GM12891 (cell line): ENCODE measurements at places on chromosomes 12 and 14.

DNA sequence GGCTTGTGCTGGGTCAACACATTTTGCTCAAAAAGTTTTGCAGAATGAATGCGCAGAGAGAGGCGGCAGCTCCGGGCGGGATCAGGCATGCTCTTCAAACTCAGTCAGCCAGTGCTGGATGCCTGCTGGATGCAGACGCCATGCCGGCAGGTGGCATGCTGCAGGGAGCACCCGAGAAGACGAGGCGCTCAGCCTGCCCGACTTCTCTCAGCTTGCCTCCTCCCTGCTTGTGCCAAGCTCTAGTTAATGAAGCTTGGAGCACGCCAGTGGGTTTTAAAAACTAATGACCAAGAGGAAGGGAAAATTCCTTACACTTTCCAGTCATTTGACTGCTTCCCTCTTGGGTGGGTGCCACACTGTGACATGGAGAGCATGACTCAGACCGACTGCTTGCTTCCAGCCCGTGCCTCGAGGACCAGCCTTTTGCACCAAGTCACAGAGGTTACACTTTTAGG lies 39.8 kb downstream of the SLC24A4 start:
- DNase-seq, result no peak

DNA sequence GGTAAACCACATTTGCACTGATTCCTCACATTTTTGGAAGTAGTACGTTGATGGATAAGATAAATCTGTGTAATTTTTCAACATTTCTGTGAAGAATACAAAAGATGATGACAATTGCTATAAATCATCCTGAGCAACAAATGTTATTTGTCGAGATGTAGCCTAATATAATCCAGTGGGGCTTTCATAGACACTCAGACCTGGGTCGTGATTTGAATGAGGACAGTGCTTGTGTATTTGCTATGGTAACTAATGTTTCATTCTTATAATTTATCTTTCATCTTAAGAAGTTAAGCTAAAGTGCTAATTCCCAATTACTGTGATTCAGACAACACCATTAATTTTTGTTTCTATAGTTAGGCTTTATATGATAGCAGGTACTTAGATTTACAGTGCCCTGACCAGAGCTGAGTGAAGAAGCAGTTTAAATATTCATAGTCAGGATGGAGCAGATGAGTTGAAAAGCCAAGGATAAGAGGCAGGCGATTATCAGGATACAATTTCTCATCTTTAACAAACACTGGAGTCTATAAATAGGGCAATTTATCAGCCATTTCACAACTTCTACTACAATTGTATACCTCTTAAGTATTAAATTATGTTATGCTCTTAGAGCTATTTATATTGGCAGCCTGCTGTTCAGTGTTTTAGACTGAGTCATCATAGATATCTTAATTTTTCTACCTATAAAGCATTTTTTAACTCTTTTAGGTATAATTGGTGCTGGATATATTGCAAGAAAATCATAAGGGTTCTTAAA lies 359.9 kb downstream of the TRHDE start:
- DNase-seq, result no peak

DNA sequence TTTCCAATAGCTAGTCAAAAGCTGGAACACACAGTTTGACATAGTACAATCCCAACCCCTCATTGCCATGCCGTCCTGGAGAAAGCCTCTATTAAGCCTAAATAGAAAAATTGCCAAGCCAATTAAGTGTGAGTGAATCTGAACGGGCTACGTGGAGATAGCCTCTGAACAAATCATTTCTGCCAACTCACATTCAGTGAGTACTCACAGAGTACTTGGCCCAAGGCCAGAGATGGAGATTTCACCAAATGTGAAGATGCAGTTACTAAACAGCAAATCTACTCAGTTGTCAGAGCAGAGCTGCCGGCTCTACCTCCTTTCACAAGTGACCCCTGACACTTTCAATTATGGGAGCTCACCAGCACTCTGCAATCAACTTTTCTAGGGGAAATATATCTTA lies 350.0 kb downstream of the GALC start:
- DNase-seq, result no peak

- no peak for DNase-seq
Observed at GRCh38 chr12:110373425-110373824, 30.1 kb downstream of the ANAPC7 start.

GRCh38 chr14:65237941-65238340 lies 135.6 kb upstream of the MAX start:
- no peak for DNase-seq

- no peak for DNase-seq
Observed at GRCh38 chr12:47946413-47947323, 16.7 kb upstream of the TMEM106C start.

GRCh38 chr14:99262977-99263448 lies 9.0 kb downstream of the BCL11B start:
- no peak for DNase-seq

- no peak for DNase-seq
Observed at GRCh38 chr14:65940056-65940735, 527.7 kb downstream of the FUT8 start.

GRCh38 chr12:109263439-109263838 lies 45.6 kb downstream of the FOXN4 start:
- DNase-seq, result no peak

DNA sequence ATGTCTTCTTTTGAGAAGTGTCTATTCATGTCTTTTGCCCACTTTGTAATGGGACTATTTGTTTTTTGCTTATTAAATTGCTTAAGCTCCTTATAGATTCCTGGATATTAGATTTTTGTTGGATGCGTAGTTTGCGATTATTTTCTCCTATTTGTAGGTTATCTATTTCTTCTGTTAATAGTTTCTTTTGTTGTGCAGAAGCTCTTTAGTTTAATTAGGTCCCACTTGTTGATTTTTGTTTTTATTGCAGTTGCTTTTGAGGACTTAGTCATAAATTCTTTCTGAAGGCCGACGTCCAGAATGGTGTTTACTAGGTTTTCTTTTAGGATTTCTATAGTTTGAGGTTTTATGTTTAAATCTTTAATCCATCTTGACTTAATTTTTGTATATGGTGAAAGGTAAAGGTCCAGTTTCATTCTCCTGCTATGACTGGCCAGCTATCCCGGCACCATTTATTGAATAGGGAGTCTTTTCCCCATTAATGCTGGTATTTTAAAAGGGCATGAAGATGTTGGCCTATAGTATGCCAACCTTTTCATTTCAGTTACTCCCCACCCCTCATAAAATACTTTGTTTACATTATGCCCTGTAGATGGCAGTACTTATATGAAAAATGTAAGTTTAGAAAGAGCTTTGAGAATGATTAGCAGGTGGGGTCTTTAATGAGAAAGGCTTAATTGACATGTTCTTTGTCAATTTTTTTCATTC lies 62.9 kb upstream of the PSMA6 start:
- no peak for DNase-seq

DNA sequence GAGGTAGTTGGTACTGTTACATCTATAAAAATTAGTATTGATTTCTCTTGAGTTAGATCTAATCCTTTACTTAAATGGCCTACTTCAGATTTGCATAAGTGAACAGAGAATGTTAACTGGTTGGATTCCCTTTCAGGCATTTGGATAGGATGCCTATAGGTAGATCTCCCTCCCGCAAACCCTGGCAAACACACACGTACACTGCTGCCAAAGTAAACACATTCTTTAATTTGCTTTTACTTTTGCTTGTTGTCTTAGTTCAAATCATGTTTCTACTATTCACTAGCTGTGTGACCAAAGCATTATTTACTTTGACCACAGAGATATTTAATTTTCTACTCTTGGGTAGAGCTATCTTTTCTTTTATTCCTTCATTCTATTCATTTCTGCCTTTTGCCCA lies 936.1 kb upstream of the FBXO33 start:
- no peak for DNase-seq
